Effector CD4-positive, alpha-beta T cell (primary cell): ENCODE measurements at places on chromosomes 5 and 9.

GRCh38 chr9:5760338-5760737, 72.6 kb downstream of the ERMP1 start:
- no peak for DNase-seq

DNA sequence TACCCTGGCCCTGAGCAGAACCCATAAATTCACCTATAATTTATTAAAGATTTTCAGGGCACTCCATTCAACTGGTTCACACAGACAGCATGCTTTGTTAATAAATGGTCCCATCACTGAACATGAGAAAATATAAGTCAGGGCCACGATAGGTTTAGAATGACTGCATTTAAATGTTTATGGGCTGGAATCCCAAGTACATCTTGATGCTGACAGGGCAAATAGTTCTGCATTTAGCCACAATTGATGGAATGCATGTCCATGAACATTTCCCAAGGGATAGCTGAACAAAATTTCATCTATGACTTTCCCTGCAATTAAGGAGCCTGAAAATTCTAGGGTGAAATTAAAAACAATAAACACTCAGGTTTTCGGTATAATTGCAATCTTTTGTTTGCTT, 124.5 kb downstream of the CAAP1 start:
- no peak for DNase-seq

DNA sequence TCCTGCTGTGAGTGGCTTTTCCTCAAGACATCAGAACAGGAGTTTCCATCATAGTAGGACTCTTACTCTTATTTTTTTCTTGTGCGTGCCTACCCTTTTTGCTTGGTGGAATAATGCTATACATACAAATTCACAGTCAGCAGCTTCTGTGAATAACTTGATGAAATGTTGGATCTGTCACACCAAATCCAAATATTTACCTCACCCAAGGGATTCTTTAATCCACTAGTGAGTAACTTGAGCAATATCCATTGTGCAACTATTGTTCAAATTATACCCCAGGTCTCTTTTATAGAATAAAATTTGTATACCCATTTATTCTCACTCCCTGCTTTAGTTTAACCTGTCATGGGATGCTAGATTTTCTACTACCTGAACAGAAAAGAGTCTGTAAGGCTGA, 1078.3 kb upstream of the EDIL3 start:
- no peak for DNase-seq

DNA sequence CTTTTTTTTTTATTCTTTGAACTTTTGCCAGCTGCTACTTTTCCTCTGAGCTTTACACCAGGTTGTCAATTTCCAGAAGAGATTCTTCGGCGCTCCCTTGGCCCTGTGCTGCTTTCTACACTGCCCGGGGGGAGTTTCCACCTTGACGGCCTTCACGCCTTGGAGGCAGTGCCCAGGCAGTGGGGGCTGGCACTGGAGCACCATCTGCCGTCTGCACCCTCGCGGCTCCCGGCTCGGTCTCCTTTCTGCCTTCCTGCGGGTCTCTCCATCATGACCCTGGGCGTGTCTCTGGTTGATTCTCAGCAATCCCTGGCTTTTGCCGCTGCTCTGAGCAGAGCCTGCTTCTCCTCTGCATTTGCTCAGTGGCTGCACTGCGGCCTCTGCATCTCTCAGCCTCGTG, 2.9 kb downstream of the SLC6A18 start:
- no peak for DNase-seq

- peak; percentile 20 for DNase-seq
These were observed 4.0 kb downstream of the SNX30 start for GRCh38 chr9:112754578-112754977.

GRCh38 chr5:82164977-82165713, 113.0 kb downstream of the RPS23 start:
- DNase-seq: no peak

GRCh38 chr5:74290634-74291241, 349.8 kb downstream of the ENC1 start:
- DNase-seq: no peak

GRCh38 chr5:65203746-65204145, 278.0 kb downstream of the ADAMTS6 start:
- DNase-seq: no peak

GRCh38 chr9:30280229-30280900, 2104.1 kb upstream of the ACO1 start:
- DNase-seq: no peak

DNA sequence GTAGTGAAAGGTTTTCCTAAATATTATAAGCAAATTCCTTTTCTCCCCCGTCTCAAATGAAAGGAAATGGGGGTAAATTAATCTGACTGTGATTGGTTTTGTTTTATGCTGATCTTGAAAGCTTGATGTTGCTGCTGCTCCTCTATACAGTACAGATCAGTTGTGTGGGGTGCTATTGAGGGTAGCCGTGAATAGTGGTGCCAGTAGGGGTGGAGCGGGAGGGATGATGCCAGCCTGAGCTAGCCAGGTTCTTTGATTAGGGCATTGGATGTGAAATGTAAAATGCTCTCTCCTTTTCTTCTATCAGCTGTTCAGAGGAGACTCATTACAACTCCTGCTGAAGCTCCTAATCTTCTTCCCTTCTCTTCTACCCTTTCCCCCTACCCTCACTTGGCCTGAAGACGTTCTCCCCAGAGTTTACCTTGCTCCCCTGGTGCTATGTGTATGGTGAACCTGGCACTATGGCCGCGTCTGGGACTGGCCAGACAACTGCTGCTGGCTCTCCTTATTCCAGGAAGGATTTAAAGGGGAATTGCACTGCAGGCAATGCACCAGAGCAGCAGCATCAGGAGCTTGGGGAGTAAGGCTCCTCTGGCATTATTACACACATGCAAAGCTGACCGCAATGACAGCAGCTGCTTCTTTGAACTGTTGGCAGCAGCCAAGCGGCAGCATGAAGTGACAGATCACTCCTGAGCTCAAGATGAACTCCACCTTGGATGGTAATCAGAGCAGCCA, 566 bp downstream of the GPR21 start:
- DNase-seq: no peak

DNA sequence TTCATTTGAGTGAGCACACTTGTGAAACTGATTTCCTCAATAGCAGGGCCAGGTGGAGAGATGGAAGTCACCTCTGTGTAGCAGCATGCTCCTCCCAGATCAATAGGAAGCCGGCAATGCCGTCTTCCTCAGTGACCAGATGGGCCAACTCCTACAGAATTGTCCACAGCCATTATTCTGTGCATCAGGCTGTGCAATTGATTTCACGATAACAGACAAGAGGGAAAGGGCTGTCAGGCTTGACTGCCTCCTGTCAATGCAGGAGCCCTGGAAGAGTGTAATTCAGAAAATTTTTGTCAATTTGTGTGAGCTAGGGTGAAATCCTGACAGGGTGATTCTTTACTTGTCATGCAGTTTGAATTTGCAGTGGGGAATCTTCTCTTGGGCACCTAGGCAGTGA, 838.4 kb upstream of the NUDT12 start:
- DNase-seq: no peak

DNA sequence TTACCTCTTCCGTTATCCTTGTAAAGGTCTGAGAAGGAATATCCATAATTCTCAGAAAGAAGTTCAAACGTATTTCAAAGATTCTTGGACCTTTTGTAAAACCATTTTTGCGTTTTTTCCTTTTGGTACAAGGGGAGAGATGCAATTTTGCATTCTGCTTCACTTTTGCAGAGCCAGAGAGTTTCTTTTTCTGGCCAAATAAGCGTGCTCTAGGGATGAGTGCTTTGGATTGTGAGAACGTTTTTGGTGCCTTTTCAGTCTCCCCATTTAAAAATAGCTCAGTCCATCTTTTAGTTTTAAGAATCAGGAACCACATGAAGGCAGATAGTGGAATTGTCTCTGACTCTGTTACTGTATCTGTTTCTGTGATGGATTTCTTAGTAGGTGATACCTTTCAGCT, 1.5 kb downstream of the ARHGAP26 start:
- DNase-seq: no peak
